ENCODE measurements at places on chromosomes 7 and 10.
A peak's percentile ranks its signal among the peaks of the same experiment; 100 is the strongest.

DNA sequence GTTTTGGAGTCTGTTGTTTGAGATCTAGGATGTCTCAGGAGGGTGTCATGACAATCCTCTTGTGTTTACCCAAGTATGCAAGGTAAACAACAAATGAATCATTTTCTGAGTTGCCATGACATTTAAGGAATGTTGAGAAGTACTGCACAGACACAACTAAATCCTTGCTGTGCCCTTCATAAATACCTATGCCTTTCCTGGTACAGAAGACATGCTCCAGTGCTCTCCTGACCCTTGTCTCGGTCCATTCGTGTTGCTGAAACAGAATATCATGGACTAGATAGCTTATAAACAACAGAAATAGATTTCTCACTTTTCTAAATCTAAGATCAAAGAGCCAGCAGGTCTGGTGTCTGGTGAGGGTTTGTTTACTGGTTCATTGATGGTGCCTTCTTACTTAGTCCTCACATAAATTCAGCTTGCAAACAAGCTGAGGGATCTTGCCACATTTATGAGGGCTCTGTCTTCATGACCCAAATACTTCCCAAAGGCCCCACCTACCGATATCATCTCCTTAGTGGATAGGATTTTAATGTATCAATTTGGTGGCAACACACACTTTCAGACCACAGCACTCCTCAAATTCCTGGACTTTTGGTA lies 341.8 kb upstream of the SEMA3A start:
- DNase-seq: no peak

GRCh38 chr7:101218236-101219125 lies 516 bp downstream of the ZNHIT1 start:
- DNase-seq: no peak

- DNase-seq: no peak
Measured at GRCh38 chr7:101754424-101755159, 62.8 kb upstream of the CUX1 start.

DNA sequence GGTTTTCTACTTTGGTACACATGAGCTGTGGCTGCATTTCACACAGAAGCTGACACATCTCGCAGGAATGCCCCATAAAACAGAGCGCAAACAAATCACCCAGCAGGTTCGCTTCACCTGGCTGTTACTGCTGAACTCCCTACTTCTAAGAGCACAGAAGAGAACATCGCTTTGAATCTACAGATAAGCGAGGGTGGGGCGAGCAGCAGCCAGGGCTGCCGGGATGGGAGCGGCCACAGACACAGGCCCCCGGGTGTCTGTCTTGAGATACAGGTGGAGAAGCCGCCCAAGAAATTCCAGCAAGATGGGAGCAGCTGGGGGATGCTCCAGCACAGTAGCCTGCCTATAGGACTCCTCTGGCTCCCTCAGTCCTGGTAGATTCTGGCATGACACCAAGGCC lies 27.4 kb downstream of the OGDHL start:
- no peak for DNase-seq

GRCh38 chr7:8637322-8637721 lies 203.9 kb downstream of the NXPH1 start:
- DNase-seq: no peak

- no peak for DNase-seq
Measured at GRCh38 chr10:12349629-12350166, 351 bp downstream of the CAMK1D start.

- no peak for DNase-seq
Measured at GRCh38 chr7:115987486-115987885, 43.1 kb downstream of the TFEC start.

DNA sequence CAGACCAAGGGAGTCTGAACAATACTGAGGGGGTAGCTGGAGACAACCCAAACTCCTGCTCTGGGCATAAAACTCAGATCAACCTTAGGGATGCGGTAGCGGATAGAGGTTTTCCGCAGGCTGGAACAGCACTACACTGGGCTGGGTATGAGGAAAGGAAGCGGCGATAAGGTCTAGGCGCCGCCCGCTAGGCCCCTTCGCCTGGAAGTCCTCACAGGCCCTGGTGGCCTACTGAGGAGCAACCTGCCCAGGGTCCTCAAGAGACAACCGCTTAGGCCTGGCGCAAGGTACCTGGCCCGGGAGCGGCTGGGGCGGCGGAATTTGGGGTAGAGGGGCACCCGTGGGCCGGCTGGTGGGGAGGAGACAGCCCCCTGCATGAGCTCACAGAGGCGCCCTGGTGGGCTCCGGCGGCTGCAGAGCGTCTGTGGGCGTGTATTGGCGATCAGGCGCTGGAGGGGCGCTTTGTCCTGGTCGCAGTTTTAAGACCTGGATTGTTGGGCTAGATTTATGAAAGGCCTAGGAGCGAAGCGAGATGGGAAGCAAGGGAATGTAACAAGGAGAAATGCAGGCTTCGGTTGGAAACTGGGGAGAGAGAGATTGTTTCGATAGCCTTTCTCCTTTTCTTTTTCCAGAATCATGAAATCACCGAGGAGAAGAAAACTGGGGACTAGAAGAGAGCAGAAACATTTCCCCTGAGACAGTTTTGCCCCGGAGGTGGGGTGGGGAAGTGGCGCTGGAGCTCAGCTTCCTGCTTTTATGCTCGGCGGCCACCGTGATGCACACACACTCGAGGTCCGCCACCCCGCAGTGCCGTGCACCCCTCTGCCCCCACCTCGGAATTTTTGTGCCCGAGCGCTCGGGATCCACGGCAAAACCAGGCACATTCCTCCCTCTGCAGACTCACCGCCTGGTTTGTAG lies 2.4 kb upstream of the NKX2-3 start:
- DNase-seq: no peak

GRCh38 chr7:138456220-138456619 lies 3.8 kb upstream of the TRIM24 start:
- DNase-seq: no peak

GRCh38 chr10:100773646-100774045 lies 28.3 kb downstream of the PAX2 start:
- no peak for DNase-seq

DNA sequence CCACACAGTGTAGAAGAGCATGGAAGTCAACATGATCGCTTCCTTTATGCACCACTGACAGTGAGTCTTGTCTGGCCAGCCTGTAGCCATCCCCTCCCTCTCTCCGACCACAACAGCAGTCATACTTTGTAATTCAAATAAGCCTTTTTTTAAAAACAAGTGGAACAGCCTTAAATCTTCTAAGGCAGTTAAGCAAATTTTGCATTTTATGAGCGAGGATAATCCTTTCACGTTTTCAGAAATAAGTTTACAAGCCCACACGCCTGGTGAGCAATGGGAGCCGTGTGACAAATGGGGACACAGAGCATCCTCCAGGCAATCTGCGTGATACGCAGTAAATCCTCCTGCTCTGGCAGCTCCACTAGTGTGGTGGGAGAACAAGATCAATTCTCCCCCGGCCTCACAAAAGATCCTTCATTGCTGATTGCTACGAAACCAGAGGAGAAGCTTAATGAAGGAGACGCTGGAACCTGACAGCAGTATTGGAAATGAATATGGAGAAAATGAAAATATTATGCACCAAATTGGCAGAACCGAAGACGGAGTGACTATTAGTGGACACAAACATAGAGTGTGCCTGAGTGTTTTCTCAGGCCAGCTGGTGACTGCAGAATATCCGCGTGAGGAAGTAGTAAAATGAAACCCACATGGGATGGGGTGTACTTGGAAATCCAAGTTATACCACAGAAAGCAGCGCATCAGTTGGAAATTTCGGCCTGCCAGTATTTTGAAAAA lies 104.2 kb upstream of the CDCA7L start:
- no peak for DNase-seq

DNA sequence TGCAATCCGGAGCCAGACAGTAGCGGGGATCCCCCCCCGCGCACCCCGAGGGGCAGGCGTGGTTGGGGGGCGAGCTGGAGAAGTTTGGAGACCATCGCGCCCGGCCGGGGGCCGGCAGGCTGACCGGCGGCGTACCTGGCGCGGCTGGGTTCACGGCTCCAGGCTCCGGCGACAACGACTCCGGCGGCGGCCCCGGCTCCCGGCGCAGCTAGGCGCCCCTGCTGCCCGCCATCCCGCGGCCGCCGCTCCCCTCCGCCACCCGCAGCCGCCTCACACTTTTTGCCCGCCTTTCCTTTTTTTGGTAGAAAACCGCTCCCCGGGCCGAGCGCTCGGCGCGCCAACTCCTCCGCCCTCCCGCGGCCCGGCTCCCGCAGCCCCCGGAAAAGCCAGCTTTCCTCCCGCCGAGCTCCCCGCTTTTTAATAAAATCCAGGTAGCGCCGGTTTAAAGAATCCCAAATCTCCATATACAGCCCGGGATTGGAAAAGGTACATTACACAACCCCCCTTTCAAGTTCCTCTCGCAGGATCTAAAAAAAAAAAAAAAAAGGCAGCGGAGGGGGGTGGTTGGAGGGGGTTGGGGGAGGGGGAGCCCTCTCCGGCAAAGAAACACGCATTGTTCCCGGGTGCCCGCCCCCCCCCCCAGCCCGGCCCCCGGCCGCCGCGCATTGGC lies at the start of gene TNRC18:
TNRC18 (minus strand) TSS at position 529 of the 670 bp plus-strand sequence. CDS start 2,588 bp downstream, outside the sequence.
- DNase-seq: no peak

DNA sequence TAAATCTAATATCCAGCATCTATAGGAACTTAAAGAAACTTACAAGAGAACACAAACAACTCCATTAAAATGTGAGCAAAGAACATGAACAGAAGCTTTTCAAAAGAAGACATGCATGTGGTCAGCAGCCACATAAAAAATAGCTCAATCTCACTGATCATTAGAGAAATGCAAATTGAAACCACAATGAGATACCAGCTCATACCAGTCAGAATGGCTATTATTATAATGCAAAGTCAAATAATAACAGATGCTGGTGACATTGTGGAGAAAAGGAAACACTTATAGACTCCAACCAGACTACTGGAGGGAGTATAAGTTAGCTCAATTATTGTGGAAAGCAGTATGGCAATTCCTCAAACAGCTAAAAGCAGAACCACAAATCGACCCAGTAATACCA lies 1314.5 kb downstream of the XPNPEP1 start:
- DNase-seq: no peak

GRCh38 chr7:127872122-127872521 lies 159.1 kb downstream of the LRRC4 start:
- no peak for DNase-seq

DNA sequence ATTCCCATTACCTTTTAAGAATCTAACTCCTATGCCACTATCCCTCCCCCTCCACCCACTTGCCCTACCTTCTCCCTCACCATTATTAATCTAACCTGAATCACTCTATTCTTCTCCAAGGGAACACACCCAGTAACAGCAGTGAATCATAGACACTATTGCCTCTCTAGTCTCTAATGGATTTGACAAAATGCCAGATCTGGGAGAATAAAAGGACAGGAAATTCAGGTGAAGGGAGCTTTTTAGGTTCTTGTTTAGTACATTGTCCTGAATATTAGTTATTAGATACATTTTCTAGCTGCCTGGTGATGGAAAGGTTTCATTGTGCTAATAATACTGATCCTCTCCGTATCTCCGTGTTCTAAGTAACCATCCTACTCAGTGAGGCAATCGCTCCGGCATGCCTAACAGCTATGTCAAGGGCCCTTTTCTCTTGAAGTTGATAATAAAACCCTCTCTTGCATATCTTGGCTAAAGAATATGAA lies 4.1 kb upstream of the SFR1 start:
- no peak for DNase-seq

DNA sequence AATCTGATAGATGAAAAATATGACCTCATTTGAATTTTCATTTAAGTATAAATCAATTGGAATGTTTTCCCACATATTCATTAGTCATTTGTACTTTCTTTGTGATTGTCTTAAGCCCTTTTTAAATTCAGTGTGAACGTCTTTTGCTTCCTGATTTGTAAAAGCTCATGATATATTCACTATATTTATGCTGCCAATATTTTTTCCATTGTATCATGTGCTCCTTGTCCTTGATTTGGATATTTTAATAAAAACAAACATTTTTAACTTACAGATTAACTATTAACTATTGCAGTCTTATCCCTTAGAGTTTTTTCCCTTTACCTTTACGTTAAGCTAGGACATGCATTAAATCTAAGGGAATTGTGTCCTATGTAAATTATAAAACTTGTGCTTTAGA lies 157.7 kb downstream of the ADAM12 start:
- DNase-seq: no peak

DNA sequence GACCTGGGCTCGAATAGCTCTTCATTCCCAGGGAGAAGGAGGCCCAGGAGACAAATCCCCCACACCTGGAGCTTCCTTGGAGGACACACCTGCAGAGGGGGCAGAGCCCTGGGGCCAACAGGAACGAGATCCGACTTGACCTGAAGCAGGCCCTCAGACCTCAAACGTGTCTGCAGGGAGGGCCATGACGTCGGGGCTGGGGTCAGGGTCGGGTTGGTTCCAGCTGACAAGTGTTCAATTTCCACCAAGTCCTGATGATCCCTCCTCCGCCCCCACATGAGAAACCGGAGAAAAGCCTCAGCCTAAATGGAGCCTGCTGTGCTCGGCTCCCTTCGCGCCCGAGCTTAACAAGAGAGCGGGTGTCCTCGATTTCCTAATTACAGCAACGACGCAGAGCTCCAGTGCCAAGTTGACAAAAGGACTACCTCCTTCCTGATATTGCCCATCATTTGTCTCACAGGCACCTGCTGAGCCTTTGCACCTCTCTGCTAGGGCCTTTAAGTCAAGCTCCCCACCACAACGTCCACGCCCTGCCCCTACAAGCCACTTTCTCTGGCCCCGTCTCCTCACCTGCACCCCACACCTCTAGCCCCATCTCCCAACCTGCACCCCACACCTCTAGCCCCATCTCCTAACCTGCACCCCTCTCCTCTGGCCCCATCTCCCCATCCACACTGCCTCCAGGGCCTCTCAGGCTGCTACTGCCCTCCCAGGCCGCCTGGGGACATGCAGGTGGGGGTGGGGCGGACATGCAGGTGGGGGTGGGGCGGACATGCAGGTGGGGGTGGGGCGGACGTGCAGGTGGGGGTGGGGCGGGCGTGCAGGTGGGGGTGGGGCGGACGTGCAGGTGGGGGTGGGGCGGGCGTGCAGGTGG lies 519.4 kb downstream of the GLRX3 start:
- no peak for DNase-seq

DNA sequence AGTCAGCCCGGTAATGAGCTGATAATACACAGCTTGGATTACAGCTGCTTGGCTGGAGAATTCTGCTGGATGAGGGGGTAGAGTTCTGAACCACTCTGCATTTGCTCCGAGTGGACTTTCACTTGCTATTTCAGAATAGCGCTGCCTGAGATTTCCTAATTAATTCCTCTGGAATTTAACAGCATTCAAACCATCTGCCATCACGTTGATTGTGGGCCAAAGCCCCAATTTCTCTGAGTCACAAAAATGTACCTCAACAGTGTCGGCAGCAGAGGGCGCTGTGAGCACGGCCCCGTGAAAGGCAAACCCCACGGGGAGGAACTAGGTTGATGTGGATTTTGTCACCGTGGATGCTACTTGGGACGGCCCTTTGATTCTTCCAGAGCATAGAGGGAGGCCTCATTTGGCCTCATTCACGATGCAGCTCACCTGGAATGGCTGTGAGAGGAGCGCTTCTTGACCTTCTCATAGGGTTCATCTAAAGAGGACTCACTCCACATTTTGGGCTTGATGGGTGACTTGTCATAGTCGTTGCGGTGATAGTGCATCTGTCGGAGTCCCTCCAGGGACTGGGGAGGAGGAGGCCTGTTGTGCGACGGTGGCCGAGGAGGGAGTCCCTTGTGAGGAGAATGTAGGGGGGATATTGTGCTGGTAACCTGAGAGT lies 73.3 kb downstream of the PRPF18 start:
- peak; percentile 51 for DNase-seq
